Activated naive CD4-positive, alpha-beta T cell treated with anti-CD3 and anti-CD28 coated beads for 36 hours (primary cell): ENCODE measurements at places on chromosomes 3 and 15.

DNA sequence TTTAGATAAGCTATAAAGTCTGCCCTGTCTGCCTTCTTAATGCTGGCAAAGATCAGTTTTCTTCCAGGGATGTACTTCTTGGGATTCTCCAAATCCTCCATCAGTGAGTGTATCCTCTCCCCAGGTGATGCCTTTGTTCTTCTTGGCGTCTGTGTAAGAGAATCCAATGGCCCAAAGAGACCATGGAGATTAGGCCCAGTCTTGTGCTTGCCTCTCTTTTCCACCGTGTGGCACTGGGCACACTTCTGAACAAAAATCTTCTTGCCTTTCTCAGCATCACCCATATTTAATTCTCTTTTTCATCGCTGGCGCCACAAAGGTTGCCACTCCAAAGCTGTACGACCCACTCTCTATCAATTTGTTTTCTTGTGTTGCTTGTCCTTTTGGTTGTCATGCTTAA is 32.2 kb upstream of the TAMM41 start:
- no peak overlapping the region for H3K27ac ChIP-seq
- no peaks in the 10 kb centered on the region for H3K4me1 ChIP-seq
- H3K36me3 ChIP-seq: no peaks in the 10 kb centered on the region
- DNase-seq: no peak

GRCh38 chr15:44711743-44712345 is 527 bp downstream of the B2M start:
- H3K36me3 ChIP-seq: peaks cover 66% of the 10 kb centered on the region
- H3K4me1 ChIP-seq: peaks cover 38% of the 10 kb centered on the region
- peak overlapping the region; percentile 99 for H3K4me3 ChIP-seq
- H3K27me3 ChIP-seq: peaks cover 3% of the 10 kb centered on the region
- peak; percentile 56 for DNase-seq

DNA sequence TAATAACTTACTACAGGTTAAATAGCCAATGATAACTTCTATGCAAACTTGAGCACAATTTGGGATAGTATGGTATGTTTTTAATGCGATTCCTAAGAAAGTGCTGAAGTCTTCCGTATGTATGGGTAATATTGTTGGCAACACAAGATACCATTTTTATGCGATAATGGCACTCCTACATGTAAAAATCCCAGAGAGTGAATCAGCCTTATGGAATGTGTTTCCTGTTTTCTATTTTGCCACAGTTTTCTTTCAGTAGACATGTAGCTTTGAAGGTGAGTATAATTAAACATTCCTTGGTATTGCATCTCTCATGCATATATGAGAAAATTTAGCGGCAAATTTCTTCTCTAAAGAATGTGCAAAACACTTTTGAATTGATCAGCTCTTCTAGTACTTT is 396.8 kb upstream of the AZI2 start:
- no peaks in the 10 kb centered on the region for H3K4me1 ChIP-seq
- no peak overlapping the region for H3K27ac ChIP-seq
- H3K36me3 ChIP-seq: no peaks in the 10 kb centered on the region
- H3K4me3 ChIP-seq: no peak overlapping the region
- H3K27me3 ChIP-seq: no peaks in the 10 kb centered on the region

GRCh38 chr3:64578062-64578770 is 109.6 kb downstream of the ADAMTS9 start:
- H3K36me3 ChIP-seq: no peaks in the 10 kb centered on the region
- no peaks in the 10 kb centered on the region for H3K27me3 ChIP-seq
- H3K4me1 ChIP-seq: no peaks in the 10 kb centered on the region
- no peak overlapping the region for H3K27ac ChIP-seq
- H3K4me3 ChIP-seq: no peak overlapping the region

DNA sequence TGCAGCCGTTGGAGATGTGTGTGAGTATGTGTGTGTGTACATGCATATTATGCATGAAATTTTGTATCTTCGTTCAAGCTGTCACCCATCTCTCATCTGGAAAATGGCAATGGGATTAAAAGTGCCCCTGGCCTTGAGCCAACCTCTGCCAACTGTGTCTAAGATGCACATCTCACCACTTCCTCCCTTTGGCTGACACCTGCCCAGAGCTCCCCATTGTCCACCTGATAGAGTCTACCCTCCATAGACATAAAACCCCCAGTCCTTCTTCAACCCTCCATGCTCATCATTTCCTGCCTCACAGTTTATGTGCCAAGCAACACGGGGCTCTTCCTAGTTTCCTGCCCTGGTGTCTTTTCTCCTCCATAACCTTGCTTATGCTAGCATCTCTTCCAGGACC is 187.5 kb upstream of the HES1 start:
- H3K36me3 ChIP-seq: no peaks in the 10 kb centered on the region
- no peaks in the 10 kb centered on the region for H3K4me1 ChIP-seq
- no peak for DNase-seq
- H3K27me3 ChIP-seq: peaks cover 17% of the 10 kb centered on the region
- no peak overlapping the region for H3K4me3 ChIP-seq
- H3K27ac ChIP-seq: no peak overlapping the region

- H3K27me3 ChIP-seq: no peaks in the 10 kb centered on the region
- peaks cover 30% of the 10 kb centered on the region for H3K36me3 ChIP-seq
- no peak for DNase-seq
- H3K4me1 ChIP-seq: peaks cover 34% of the 10 kb centered on the region
Measured at GRCh38 chr3:186964616-186965015, 34.3 kb downstream of the ST6GAL1 start.

- H3K4me3 ChIP-seq: no peak overlapping the region
- no peaks in the 10 kb centered on the region for H3K27me3 ChIP-seq
- no peaks in the 10 kb centered on the region for H3K4me1 ChIP-seq
- no peak overlapping the region for H3K27ac ChIP-seq
- no peaks in the 10 kb centered on the region for H3K36me3 ChIP-seq
- no peak for DNase-seq
Measured at GRCh38 chr3:147240581-147240980, 165.8 kb downstream of the ZIC4 start.

- no peak for DNase-seq
- H3K4me1 ChIP-seq: peaks cover 1% of the 10 kb centered on the region
- no peak overlapping the region for H3K4me3 ChIP-seq
- H3K27ac ChIP-seq: no peak overlapping the region
- no peaks in the 10 kb centered on the region for H3K27me3 ChIP-seq
Measured at GRCh38 chr3:11543141-11543947, 100.4 kb downstream of the VGLL4 start.

DNA sequence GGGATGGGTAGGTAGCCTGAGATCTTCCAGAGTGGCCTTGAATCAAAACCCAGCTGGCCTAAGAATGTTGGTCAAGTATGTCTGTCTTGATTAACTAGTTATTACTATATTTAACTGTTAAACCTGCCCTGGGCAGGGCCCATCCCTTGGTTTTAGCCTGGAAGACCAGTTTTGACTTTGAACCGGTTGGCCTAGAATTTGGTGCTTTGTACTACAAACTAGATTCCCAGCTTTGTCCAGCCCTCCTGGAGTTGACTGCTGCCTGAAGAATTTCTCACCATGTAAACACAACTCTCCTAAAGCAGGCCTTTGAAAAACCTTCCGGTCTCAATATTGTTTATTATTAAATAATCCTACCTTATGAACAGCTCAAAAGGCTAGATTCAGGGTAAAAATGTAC is 16.0 kb downstream of the C15orf62 start:
- no peaks in the 10 kb centered on the region for H3K27me3 ChIP-seq
- peaks cover 32% of the 10 kb centered on the region for H3K4me1 ChIP-seq
- H3K36me3 ChIP-seq: peaks cover 3% of the 10 kb centered on the region
- DNase-seq: no peak
- no peak overlapping the region for H3K27ac ChIP-seq
